ENCODE measurements at places on chromosomes 5 and 9.
A peak's percentile ranks its signal among the peaks of the same experiment; 100 is the strongest.

- DNase-seq, result no peak
Measured at GRCh38 chr9:35790025-35790384, 1.4 kb upstream of the NPR2 start.

DNA sequence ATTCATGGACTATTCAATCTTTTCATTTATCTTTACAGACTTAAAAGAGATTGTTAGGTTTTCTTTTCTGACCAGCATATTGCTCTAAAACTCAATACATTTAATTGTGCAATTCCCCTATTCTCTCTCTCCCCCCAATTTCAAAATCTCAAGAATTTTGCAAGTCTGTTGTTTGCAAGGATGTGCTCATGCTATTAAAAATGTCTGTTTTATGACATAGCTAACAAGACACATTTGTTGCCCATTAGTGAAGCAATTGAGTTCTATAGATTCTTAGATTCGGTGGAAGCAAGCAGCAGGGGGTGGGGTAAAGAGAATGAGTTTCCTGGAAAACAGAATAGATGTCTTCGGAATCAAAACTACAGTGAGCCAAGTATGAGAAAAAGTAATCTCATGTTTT is 8.5 kb upstream of the CSNK1A1 start:
- no peak for DNase-seq

- peak; percentile 68 for DNase-seq
Measured at GRCh38 chr5:171957591-171958251, 48.7 kb downstream of the FBXW11 start.

- DNase-seq, result no peak
Measured at GRCh38 chr9:128190516-128191405, 611 bp downstream of the CIZ1 start.

- no peak for DNase-seq
Measured at GRCh38 chr9:108933231-108933717, 650 bp downstream of the ELP1 start.

DNA sequence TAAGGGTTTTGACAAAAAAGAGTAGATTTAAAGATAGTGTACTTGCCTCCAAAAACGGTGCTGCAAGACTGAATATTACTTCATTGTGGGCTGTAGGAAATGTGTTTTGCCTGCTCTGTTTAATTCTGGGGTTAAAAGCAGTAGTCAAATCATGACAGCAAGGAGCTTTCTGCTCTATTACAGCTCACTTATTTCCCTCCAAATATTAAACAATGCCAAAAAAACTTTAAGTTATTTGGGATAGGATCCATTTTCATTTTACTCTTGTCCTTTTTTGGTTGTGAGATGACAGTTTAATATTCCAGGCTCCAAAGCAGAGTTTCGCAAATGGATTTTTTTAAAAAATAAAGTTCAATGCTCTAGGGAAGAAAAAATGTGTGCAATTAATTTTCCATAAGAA is 340.4 kb upstream of the RGMB start:
- no peak for DNase-seq

DNA sequence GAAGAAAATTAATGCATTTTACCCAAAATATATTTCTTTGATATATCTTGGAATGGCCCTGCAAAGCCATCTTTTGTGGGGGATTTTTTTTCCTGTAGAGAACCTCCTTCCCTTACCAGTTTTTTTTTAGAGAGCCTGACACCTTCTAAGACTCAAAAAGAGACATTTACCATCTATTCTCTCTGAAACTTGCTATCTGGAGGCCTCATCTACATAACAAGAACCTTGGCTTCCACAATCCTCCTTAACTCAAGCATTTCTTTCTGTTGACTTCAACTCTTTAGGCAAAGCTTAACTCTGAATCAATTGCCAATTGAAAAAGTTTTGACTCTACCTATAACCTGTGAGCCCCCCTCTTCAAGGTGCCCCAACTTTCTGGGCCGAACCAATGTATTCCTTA is 6.2 kb downstream of the SLC45A2 start:
- DNase-seq, result no peak

DNA sequence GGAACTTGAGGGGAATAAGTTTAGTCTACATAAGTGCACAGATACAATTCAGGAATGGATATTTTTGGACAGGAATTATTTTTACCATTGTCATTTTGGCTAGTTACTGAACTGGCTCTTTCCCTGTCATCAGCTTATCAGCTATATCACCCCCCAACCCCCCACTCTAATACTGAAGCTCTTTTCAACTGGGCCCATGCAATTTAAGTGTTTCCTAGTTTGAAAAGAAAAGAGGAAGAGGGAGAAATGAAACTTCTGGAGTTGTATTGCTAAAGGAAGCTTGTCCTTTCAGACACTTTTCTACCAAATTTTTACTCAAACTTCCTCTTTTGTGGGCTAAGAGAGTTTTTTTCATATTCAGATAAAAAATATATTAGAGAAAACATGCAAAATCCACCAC is 18.5 kb upstream of the TIMD4 start:
- no peak for DNase-seq

DNA sequence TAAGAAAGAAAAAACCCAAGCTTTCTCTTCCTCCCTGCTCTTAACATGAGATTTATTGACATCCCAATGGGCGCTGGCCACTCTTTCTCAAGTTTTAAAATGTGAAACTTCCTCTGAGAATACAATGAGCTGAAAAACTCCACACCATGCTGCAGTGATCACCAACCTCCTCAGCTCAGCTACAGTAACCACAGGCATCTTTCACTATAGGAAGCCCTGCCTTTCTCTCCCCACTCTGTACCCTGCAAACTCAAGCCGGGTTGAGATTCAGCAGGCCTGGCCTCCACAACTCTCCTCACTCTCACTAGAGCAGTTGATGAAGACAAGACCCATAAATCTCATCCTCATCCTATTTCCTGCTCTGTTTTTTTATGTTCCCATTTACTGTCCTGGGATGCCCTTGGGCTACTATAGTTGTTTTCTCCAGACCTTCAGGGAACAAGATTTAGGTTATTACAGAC is 48.3 kb downstream of the SH3TC2 start:
- no peak for DNase-seq

DNA sequence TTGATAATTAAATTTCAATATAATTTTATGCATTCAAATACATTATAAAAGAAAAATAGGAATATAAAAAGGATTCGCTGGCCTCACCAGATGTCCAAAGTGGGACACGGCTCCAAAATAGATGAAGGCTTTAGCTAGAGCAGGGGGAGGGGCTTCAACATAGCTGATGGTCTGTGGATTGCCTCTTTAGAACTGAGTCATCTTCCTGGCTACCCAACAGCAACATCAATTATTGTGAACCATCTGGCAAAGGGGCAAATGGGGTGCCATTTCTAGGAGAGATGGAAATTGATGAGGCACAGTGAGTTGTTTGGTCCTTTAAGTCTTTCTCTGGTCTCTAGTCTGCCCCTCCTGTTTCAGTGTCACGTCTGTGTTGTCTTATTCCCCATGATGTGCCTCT is 44.2 kb upstream of the CD180 start:
- DNase-seq, result no peak

GRCh38 chr5:65923339-65923738 is 3.0 kb upstream of the ERBIN start:
- DNase-seq, result no peak

- no peak for DNase-seq
Measured at GRCh38 chr5:33409435-33410170, 31.2 kb upstream of the TARS1 start.

DNA sequence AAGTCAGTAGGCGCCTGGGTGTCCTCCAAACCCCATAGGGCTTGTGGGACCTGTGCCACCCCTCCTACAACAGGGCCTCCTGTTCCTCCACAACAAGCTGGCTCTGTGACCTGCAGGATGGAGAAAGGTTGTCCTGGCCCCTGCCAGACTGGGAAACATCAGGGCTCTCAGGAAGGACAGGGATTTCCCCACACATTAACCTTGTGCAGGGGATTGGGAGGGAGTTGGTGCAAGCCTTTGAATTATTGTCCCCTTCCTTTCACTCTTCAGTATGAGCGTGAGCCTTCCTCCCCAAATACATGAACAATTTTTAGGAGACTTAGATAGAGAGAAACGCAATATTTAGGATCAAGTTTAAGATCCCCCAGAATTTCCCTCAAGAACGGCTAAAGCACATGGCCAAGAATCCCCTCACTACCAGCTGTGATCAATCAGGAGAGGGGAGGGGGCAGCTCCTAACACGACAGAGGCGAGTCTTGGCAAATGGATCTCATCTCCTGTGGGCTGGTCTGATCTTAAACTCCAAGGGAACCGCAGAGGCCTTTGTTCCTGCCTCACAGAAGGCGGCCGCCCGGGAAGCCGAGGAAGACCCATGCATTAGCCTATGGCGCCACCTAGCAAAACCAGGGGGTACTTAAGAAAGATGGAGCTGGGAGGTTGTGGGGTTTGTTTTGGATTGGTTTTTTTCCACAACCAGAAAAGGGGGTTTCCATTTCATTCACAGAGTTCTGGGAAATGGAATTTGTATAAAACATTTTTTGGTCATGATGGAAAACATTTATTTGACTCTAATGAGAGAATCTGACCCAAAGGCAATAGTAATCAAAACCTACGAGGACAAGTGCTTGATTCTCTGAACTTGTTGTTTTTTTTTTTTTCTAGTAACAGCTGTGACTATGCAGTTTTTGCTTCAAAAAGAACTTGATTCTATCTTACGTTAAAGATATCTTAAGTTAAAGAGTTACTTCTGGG is 36.1 kb upstream of the OSMR start:
- DNase-seq, result peak; percentile 48

DNA sequence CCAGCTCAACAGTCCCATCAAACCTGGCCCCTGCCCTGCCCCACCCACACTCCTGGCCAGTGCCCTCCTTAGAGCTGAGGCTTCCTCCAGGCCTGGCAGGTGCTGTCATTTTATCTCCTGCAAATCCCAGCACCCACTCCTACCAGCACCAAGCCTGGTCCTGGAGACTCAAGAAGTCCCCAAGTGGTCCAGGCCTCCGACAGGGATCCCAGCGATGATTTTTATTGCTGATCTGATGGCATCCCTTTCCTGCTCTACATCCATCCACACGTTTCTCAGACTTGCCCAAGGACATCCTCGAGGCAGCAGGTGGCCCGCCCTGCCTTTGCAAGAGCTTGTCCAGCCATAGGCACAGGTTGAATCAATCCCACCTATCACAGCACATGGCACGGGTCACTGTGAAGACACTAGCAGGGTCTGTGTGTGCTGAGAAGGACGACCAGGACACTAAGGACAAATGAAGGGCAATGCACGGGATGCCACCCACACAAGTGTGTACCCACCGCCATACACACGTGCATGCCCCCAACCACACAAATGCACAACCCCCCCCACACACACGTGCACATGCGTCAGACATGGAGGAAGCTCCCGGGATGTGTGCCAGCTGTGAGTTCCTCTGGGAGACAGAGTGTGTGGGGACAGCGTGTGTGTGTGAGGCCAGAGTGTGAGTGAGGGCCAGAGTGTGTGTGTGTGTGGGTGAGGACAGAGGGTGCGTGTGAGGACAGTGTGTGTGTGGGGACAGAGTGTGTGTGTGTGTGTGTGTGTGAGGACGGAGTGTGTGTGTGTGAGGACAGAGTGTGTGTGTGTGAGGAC is 62.4 kb upstream of the UBAC1 start:
- no peak for DNase-seq

DNA sequence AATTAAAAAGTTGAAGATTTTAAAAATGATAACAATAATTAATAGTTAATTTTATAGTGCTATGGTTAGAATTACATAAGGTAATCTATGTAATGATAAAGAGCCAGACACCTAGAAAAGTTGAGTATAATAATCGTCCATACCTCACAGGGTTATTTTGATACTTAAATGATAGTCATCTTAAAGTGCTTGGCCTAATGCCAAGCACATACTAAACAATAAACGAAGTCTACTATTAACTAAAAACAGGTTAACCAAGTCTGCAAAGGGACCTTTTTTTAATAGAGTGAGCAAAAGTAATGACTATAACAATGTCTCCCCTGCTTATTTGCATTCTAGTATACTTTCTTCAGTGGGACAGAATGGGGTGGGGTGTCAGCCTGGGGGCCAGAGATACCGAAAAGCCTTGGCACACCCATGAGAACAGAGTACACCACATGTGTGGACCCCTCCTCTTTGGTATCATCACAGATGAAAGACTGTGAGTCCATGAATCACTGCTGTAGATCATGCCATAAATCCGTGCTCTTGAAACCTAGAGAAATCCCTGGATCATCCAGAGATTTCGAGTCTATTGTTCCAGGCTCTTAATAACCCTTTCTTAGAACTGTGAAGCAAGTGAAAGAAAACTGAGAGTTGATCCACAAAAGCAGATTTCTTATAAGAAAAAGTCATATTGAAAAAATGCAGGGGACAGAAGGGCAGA is 249.5 kb downstream of the PRELID2 start:
- no peak for DNase-seq

DNA sequence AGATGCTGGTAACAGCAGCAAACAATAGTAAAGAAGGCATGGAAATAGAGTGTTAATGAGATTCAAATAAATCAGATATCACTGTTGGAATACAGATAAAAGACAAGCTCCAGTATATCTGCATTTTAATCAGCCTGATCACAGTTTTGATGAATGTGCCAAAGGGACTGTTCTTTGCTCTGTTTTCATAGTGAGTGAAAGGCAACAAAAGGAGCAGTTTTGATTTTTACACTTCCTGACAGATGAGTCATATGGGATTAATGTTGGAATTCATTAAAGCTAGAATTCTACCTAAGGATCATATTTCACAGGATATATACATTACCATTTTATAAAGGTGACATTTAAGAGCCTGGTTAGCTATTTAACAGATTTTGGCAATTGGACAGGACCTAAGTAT is 743.3 kb upstream of the PTPRD start:
- DNase-seq, result no peak

DNA sequence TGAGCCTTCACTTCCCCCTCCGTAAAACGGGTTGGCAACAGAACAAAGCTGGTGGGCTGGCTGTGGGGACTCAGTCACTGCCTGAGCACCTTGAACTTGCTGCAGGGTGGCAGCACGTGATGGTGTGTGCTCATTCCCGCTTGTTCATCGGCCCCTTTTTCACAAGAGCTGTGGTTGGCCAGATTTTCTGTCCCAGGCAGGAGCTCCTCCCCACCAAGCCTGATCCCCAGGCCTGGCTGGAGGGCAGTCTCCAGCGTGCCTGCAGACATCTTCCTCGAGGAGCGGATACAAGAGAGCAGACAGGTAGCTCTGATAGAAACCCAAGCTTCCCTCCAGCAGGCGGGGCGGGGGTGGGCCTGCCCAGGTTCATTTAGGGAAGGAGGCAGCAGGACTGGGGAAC is 61.9 kb upstream of the ORM1 start:
- DNase-seq, result no peak

- no peak for DNase-seq
Measured at GRCh38 chr9:99753436-99753835, 68.2 kb upstream of the NR4A3 start.

DNA sequence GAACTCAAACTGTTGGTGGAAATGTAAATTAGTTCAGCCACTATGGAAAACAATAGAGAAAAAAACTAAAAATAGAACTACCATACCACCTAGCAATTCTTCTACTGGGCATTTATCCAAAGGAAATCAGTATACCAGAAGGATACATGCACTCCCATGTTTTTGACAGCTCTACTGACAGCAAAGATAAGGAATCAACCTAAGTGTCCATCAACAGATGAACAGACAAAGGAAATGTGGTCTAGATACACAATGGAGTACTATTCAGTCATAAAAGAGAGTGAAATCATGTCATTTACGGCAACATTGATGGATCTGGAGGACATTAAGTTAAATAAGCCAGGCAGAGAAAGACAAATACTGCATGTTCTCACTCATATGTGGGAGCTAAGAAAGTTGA is 21.8 kb upstream of the C9orf40 start:
- no peak for DNase-seq

- no peak for DNase-seq
Measured at GRCh38 chr9:108996643-108997042, 16.7 kb downstream of the CTNNAL1 start.
